ENCODE measurements at places on chromosomes 16 and 17.

- DNase-seq: no peak
Measured at GRCh38 chr17:45813048-45813725, 29.1 kb downstream of the CRHR1 start.

DNA sequence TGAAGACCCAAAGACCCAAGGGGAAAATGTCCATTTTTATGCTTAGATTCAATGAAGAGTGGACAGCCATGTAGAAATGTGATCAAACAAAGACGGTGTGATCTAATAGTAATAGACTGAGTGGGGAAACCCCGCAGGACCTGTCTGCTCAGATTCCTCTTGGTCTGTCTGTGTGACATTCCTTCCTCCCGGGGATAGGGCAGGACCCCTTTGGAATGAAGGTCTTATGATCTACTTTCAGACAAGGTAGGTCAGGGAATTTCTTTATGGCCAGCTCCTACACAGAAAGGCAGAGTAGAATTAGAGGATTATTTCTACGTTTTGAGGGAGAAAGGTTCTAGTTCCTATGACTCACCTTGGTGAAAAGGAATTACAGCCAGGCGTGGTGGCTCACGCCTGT, 267.6 kb downstream of the STX8 start:
- no peak for DNase-seq

GRCh38 chr17:53950858-53951250, 128.1 kb downstream of the KIF2B start:
- DNase-seq: no peak

DNA sequence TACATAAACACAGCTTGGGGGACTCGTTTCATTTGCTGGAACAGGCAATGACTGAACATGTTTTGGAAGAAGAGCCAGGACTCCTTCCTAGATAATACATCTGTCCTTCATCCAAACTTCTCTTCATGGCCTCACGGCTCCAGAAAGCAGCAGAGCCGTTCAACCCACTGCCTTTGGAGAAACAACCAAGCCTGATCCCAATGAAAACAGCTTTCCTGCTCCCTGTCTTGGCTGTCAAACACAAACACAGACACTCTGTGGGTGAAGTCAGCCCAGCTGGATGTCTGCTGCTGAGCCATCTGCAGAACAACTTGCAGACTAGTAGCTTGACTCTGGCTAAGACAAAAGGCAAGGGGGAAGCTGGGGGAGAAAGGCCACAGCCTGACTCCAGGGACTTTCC, 345.1 kb upstream of the PSMD7 start:
- DNase-seq: no peak

Measured in NCI-H526 treated with DMSO at 0.1 percent for 48 hours (cell line).